ENCODE measurements at places on chromosomes 7 and 10.

GRCh38 chr10:79112881-79113431 is 44.2 kb downstream of the ZMIZ1 start:
- DNase-seq, result no peak

DNA sequence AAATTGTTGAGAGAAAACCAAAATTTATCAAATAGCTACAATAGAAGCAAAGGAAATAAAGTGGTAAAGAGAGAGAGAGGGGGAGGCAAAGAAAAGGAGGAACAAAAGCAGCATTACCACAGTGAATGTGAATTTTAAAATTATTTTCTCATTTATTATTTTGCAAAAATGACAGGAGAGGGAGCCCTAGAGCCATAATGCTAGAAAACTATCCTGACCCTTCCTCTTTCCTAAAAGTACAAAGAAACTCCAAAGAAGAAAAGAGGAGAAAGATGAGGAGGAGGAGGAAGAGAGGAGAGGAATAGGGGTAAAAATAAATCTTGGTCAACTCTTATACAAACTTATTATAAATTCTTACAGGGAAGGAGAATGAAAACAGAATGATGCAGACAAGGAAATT is 921.5 kb downstream of the NRG3 start:
- DNase-seq, result peak; percentile 57

GRCh38 chr10:123858077-123858681 is 33.4 kb downstream of the CPXM2 start:
- no peak for DNase-seq

DNA sequence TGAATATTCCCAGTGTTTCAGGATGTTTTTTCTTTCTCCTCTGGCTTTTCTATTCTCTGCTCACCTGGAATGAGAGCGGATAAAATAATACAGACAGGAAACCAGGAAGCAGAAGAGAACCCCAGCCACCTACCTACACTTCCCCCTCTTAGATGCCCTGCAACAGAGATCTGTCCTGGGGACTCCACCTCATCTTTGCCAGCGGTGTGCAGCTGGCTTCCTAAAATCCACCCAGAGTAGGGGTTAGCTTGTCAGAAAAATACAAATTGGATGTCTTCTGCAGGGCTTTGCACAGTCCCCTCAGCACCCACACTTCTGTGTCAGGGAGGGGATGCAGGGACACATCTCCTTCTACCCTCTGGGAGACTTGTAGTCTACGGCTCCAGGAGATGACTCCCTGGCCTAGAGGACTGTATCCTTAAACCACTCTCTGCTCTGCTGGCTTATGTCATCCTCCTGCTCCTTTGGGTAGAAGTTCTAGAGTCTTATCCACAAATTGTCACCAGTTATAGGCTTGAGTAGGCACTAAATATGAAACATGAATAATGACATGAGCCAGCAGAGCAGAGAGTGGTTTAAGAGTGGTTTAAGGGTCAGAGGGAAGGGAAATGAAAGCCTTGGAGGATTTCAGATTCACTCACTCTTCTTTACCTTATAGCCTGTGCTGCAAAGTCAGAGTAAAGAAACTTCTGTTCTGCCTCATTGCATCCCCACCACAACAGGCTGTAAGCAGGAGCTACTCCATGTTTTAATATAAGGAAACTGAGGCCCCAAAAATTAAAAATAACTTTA is 749.4 kb downstream of the AUTS2 start:
- no peak for DNase-seq

- no peak for DNase-seq
These were observed 5.2 kb downstream of the ANTXRL start for GRCh38 chr10:46291817-46292572.

DNA sequence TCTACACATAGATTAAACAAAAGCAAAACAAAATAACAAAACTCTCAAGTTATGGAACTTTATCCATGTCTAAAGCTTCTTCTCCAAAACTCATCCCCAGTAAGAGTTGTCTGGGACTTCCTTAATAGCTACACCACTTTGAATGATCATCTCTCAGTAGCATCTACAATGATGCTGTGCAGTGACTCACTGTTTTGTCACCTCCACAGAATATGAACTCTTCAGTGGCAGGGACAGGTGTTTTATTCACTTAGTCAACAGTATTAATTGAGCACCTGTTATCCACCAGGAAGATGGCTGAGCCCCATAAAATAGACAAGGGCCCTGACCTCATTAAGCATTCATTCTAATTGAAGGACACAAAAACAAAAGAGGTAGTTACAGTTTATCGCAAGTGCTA is 350.7 kb downstream of the ELMO1 start:
- DNase-seq, result no peak

DNA sequence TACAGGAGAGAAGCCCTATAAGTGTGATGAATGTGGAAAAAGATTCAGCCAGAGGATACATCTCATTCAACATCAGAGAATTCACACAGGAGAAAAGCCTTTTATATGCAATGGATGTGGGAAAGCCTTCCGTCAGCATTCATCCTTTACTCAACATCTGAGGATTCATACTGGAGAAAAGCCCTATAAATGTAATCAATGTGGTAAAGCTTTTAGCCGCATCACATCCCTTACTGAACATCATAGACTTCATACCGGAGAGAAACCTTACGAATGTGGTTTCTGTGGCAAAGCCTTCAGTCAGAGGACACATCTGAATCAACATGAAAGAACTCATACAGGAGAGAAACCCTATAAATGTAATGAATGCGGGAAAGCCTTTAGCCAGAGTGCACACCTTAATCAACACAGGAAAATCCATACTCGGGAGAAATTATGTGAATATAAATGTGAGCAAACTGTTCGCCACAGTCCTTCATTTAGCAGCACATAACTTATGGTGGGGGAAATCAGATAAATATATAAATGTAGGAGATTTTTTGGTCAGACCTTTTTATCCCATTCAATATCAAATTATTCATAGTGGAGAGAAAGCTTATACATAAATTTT is 12.1 kb upstream of the MRPS17 start:
- DNase-seq, result no peak

DNA sequence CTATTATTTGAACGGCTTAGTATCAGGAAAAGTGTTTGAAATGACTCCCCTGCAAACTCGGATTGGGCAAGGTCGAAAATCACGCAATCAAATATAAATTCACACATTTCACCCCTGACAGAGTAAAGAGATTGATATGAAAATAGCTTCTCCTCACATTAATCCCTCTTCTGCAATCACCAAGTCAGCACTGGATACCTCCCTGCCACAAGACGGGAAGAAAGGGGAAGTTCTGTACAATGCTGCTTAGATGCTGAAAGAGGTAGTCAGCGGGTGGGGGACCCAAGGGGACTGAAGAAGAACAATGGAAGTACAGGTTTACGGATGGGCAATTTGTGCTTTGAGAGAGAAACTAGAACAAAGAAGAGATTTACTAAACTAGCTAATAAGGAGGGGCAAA is 72.0 kb upstream of the ANK3 start:
- peak; percentile 93 for DNase-seq

DNA sequence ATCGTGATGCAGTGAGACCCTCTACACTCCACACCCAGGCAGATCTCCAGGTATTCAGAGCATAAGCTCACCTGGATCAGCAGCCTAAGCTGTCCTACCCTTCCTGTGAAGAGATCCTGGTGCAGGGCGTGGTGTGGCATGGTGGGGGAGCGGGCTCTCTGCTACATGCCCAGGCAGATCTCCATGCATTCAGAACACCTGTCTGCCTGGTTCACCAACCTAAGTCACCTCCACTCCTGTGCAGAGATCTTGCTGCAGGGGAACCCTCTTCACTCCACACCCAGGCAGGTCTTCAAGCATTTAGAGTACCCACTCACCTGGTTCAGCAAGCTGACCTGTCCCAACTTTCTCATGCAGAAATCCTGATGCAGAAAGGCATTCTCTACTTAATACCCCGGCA is 394.4 kb upstream of the SEMA3A start:
- no peak for DNase-seq

DNA sequence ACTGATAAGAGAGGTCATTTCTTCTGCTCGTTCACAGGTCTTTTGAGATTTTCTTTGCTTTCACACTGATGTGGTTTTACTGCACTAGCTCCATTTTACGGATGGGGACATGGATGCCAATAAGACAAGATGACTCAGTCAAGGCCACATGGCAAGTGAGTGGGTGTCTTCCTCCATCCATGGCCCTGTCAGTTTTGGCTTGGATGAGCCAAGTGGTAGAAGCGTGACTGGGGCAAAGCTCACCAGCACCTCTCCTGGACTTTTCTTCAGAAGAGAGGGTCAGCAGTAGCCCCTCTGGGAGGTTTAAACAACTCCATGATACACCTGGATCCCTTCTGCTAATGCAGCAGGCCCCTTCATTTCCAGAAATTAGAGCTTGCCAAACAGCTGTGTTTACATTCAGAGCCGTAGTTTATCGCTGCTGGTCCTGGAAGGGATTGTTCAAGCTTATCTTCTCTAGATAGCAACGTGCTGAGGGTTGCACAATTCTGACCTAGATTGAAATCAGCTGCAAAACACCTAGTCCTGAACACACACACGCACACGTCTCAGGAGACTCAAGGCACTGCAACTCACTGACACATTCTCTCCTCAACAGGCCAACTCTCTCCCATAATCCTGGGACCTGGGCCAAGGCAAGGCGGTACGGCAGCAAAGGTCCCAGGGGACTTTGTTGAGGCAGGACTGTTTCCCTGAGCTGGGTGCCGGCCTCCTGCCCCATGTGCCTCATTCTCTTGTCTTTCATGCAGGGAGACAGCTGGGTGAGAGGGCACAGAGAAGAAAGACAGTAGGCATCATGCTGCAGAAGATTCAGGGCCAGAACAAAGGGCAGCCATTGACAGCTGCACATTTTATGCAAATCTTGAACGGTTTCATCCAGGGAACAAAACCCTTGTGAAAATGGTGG is 14.2 kb upstream of the PDCD4 start:
- no peak for DNase-seq

- DNase-seq, result no peak
These were observed 15.6 kb upstream of the MKRN1 start for GRCh38 chr7:140494867-140495266.

DNA sequence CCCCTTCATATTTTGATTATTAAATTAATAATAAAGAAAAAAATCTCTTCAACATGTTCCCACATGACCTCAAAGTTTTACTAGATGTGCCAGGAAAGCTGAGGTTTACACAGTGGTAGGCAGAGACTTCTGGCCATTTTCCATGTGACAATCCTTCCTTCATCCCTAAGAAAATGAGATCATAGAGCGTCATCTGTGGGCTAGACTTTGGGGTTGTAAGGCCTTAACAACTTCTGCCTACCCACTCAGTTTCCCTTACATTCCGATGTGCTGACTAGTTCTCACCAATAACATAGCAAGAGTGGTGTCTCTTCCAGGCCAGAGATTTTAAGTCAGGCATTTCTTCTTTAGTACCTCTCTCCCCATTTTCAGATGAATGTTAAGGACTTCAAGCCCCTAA is 171.1 kb upstream of the PHF14 start:
- no peak for DNase-seq

- DNase-seq, result no peak
These were observed 158.8 kb downstream of the DNAJB6 start for GRCh38 chr7:157495594-157495993.
